OCI-LY7 (cell line): ENCODE measurements at places on chromosomes 1 and 21. TPM values are rescaled to one million over a fixed set of nuclear protein-coding genes. Genes with fewer than 3 reads are reported as not detected.

- DNase-seq, result no peak
These were observed 21.5 kb downstream of the NCAM2 start for GRCh38 chr21:21019681-21020080.

- DNase-seq, result peak; percentile 81
These were observed 65.6 kb downstream of the TEX35 start for GRCh38 chr1:178578541-178578940.

- no peak for DNase-seq
These were observed 10.6 kb downstream of the CD1D start for GRCh38 chr1:158191299-158191698.

- peak; percentile 55 for DNase-seq
These were observed 724 bp downstream of the DOCK7 start for GRCh38 chr1:62687421-62687902.

DNA sequence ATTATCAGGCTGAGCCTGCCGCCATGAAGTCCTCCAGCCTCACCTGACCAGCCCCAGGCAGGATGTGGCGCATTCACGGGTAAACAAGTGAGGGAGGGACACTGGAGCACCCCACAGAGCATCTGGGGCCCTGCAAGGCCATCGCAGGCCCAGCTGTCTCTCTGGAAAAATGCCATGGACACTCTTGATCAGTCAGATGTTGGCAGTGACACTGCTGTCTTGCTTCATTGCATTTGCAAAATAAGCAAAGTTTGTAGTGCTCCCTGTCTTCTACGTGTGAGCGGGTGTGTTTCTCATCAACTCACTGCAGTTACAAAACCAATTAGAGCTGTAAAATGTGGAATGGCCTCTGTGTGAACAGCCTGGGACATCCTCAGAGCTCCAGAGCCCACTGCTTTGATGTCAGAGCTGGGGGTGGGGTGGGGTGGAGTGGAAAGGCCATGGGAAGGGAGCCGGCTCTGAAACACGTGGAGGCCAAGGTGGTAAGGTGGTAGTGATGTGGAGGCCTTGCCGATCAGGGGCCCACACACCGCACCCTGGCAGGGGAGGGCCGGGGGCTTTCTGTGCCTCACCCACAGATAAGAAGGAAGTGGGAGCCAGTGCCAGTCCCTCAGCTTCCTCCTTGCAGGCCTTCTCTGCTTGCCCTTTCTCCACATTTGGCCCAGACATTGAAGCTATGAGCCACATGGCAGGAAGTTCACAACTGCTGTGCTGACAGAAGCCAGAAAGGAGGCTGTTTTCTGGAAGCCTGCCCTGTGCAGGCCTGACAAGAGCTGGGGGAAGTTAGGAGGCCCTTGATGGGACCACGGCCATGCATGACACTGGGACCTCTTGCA is 254.9 kb downstream of the RHOU start:
- no peak for DNase-seq

DNA sequence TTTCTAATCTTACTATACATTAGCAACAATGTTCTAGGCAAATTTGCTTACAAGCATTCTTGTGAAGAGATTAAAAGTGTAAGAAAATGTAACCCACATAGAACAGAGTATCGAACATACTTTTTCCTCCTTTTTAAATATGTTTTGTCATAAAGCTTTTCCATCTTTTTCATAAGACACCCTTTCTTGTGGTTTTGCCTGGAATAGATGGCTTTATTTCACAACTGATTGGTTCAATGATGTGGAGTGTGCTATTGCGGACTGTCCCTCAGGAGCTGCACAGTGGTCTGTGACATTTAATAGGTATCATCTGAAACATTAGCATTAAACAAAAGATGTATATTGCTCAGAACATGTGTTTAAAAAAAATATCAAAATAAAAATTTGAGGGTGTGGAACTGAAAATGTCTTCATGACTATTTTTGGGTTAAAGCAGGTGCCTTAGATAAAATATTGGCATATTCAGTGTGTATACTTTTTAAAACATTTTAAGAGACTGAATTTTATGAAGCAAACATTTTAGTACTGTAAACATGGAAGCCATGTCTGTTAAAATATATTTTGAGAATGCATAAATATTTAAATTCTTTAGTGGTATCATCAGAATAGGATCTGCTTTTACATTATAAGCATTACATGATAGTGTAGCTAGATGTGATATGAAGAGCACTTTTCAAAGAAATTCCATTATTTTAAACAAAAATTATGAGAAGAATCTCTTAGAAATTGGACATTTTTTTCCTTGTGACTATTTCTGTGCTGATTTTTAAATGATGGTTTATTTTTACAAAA is 48.3 kb upstream of the C1orf146 start:
- no peak for DNase-seq

GRCh38 chr1:230270559-230271281 is 155.4 kb downstream of the PGBD5 start:
- peak; percentile 56 for DNase-seq

DNA sequence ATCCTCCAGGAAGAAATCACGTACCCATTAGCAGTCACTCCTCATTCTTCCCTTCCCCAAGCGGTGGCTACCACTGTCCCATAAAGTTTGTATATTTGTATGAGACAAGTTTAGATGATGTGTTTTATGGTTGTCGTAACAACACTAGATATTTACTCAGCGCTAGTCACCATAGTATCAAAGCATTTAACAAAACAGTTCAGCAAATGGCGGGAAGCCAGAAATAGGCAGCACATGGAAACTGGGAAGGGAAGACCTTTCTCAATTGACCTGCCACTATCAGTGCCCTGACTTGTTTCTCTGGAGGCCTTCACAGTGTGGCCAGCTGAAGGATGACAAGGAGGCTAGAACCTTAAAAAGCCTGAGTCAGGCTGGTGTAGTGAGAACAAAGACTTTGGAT is 31.1 kb downstream of the CNST start:
- no peak for DNase-seq

DNA sequence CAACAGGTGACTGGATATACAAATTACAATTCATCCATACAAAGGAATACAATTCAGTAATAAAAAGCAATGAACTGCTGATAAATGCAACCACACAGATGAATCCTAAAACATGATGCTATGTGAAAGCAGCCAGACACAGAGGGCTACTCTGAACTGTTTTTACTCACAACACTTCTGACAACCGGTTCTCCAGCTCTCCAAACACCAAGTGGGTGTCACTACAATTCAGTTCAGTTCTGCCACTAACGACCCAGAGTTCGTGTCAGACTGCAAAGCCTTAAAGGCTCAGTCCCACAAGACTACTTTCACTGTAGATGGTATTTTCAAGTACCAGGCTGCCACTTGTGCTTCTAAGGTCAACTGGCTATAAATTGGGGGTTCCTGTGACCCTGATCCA is 119.4 kb downstream of the SLC16A1 start:
- no peak for DNase-seq

DNA sequence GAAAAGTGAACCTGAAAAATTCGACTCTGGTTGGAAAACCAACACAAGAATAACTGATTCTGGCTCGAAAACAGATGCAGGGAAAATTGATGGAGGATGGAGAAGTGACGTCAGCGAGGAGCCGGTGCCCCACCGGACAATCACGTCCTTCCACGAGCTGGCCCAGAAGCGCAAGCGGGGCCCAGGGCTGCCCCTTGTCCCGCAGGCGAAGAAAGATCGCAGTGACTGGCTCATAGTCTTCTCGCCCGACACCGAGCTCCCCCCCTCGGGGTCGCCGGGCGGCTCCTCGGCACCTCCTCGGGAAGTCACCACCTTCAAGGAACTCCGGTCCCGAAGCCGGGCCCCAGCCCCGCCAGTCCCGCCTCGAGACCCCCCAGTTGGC is 1.9 kb downstream of the RUSC1 start:
- peak; percentile 33 for DNase-seq

DNA sequence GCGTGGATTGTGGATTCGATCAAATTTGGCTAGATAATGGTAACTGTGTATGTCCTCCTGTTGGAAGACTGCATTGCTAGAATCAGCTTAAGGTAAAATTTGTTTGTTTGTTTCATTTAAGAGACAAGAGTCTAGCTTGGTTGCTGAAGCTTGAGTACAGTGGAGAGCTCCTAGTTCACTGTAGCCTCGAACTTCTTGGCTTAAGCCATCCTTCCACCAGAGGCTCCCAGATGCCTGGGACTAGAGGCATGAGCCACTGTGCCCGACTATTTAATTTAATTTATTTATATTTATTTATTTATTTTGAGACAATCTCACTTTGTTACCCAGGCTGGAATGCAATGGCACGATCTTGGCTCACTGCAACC is 1.5 kb downstream of the PHACTR4 start:
- DNase-seq, result no peak

DNA sequence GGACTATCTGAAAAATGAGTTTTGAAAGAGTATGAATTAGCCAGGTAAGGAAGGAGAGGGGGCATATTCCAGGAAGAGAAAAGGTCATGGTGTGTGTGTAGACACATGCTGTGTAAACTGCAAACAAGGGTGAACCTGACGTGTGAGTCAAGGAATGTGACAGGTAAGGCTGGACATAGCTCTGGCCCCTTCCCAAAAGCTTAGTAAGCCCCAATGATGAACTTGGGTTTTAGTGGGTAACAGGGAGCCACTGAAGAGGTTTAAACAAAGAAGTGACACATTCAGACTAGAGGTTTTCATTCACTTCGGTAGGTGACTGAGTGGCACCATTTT is 36.7 kb downstream of the EGLN1 start:
- no peak for DNase-seq

- DNase-seq, result peak; percentile 41
These were observed 12.1 kb upstream of the DEGS1 start for GRCh38 chr1:224170748-224171478.

DNA sequence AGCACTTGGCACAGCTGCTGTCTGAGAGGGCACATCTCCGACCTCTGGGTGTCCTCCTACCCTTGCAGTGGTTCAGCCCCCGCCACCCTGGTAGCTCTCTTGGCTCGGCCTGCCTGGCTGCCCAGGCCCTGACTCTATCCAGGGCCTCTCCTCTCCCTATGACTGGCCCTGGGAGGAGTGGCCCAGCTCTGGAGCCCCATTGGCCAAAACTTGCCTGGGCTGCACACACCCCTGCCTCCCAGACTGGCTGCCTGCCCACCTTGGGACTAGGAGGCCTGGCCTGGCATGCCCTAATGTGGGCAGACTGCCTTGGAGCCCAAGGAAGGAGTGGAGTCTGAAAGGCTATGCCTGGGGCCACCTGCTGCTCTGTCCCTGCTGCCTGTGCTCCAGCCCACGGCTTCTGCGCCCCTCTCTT is 33.6 kb downstream of the ACOT11 start:
- no peak for DNase-seq

GRCh38 chr1:59903141-59903754 is 23.3 kb downstream of the CYP2J2 start:
- DNase-seq, result no peak

- DNase-seq, result no peak
These were observed 51.0 kb downstream of the MT1HL1 start for GRCh38 chr1:236953151-236953700.

GRCh38 chr21:32844653-32845436 is 73.3 kb upstream of the PAXBP1 start:
- DNase-seq, result no peak

GRCh38 chr1:7587773-7588456 is 183.2 kb upstream of the VAMP3 start:
- DNase-seq, result no peak

DNA sequence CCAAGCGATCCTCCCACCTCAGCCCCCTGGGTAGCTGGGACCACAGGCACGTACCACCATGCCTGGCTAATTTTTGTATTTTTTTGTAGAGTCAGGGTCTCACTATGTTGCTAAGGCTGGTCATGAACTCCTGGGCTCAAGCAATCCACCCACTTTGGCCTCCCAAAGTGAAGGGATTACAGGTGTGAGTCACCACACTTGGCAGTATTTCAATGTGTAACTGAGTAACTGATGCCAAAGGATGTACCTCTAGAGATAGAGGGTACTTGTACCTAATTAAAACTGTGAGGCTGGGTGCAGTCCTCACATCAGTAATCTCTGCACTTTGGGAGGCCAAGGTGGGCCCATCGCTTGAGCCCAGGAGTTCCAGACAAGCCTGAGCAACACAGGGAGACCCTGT is 258.7 kb upstream of the DMRTA2 start:
- DNase-seq, result no peak

DNA sequence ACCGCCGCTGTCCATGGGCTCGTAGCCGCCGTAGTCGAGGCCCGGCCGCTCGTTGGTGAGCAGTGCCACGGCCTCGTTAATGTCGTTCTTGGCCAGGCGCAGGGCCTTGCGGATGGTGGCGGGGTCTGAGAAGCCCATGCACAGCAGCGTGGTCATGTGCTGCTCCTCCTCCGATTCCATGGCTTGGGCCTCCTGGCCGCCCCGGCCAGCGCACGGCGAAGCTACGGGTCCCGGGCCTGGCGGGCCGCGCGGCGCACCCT is 300 bp downstream of the USP24 start:
- DNase-seq, result no peak

- no peak for DNase-seq
These were observed 137.8 kb downstream of the RRAGC start for GRCh38 chr1:38721816-38722215.

- no peak for DNase-seq
These were observed 364.8 kb downstream of the CEP170 start for GRCh38 chr1:242890192-242890741.

GRCh38 chr1:147550302-147550937 is 9.1 kb downstream of the BCL9 start:
- no peak for DNase-seq

GRCh38 chr1:172380441-172381244 is 39.8 kb upstream of the C1orf105 start:
- DNase-seq, result peak; percentile 78

- DNase-seq, result no peak
These were observed 38.7 kb downstream of the VTCN1 start for GRCh38 chr1:117171900-117172511.

DNA sequence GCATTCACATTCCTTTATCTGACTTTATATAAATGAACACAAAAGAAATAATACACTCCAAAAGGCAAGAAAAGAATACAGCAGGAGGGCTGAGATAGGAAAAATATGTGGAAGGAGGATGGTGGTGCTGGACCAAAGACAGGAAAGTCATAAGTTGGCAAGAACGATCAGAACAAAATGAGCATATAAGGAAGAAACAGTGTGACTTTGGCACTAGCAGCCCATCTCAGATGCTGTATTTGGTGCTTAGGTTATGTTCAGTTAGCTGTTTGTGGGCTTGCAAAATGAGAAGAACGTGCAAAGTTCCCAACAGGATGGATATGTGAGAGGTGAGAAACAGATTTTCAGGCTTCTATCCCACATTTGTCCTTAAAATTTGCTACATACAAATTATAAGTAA is 719.8 kb upstream of the ADGRL4 start:
- DNase-seq, result no peak

GRCh38 chr1:231442735-231443134 is 20.6 kb upstream of the EGLN1 start:
- no peak for DNase-seq

Gene FNDC5
- not detected in 2 replicates for total RNA-seq

Gene LRRC71
- total RNA-seq, result not detected in 2 replicates

Gene CLDN17
- not detected in 2 replicates for total RNA-seq

Gene CD1E
- not detected in 2 replicates for total RNA-seq

Gene TDRD10
- not detected in 2 replicates for total RNA-seq

Gene SELP
- not detected in 2 replicates for total RNA-seq

Gene FAM167B
- total RNA-seq, result 1.8 and 3.1 TPM in 2 replicates

Gene S100A7
- total RNA-seq, result not detected in 2 replicates

Gene KRTAP19-1
- not detected in 2 replicates for total RNA-seq

Gene CA6
- total RNA-seq, result not detected in 2 replicates

Gene TFAP2E
- 1.2 and 1.4 TPM in 2 replicates for total RNA-seq
